Chondrocyte (in vitro differentiated cells): ENCODE measurements at places on chromosomes 11 and 22. TPM values are rescaled to one million over a fixed set of nuclear protein-coding genes. Genes with fewer than 3 reads are reported as not detected.

DNA sequence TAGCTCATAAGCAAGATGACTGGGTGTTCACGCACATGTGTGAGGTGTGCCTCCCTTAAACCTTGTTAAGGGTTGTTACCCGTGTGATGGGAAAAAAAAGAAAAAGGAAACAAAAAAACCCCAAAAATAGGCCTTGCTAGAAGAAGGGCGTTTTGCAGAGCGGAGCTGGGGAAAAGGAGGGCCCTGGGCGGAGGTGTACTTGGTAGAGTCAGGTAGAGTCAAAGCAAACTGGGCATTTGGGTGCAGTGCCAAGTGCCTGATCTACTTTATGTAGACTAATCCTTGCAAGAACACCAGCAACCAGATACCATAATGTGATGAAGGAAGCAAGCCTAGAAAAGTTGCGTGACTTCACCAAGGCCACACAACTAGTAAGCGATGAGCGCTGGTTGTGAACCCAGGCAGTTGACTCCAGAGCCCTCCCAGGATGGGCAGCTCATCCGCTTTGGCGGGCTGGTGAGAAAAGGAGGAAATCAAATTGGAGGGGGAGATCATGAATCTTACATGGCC, 1.2 kb upstream of the TIRAP start:
- no peak for DNase-seq

GRCh38 chr11:127445476-127445875, 444.9 kb upstream of the KIRREL3 start:
- no peak for DNase-seq

C22orf42 gene
- not detected in 3 replicates for total RNA-seq

ATP6V1E1 gene
- total RNA-seq, result 118 to 125 TPM (median 120 TPM) in 3 replicates

GRCh38 chr11:73359341-73359740, 16.9 kb upstream of the RELT start:
- DNase-seq, result no peak

DNA sequence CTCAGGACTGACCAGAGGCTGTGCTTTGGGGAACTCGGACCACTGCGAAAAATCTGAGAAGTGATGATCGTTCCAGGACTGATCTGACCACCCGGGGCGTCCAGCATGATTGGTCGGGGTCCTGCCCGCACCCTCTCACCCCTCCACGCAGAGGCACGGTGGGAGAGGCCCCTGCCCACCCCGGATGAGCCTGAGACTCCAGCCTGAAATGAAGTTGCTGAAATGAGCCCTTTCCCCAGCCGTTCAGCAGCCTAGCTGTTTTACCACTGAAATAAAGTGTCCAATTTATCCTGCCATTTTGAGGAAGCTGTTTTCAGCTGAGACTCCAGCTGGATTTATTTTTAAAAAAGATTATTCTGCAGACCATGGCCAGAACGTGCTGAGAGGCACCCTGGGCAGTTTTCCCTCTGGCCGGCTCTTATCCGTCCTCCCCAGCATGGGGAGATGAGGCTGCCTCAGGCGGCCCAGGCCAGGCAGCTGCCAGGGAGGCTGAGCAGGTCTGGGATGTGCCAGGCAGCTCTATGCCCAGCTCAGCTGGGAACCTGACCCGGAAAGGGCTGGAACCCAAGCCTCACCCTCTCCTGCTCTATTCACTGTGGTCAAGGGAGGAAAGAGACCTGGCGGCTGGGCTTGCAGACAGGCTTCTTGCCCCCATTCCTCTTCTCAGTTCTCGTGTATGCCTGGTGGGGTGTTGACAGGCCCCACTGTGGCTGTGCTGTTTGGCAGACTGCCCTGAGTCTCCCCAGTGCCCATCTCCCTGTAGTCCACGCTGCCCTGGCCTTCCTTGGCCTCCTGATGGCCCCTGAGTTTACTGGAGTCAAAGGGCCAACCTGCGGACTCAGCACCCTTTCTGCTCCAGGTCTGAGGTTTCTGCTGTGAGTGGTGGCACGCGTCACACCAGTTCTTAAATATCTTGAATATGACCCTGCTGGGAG, 161.0 kb upstream of the B3GAT1 start:
- DNase-seq, result no peak

- DNase-seq, result peak; percentile 88
Measured at GRCh38 chr11:77205467-77206263, 77.6 kb downstream of the MYO7A start.

DNA sequence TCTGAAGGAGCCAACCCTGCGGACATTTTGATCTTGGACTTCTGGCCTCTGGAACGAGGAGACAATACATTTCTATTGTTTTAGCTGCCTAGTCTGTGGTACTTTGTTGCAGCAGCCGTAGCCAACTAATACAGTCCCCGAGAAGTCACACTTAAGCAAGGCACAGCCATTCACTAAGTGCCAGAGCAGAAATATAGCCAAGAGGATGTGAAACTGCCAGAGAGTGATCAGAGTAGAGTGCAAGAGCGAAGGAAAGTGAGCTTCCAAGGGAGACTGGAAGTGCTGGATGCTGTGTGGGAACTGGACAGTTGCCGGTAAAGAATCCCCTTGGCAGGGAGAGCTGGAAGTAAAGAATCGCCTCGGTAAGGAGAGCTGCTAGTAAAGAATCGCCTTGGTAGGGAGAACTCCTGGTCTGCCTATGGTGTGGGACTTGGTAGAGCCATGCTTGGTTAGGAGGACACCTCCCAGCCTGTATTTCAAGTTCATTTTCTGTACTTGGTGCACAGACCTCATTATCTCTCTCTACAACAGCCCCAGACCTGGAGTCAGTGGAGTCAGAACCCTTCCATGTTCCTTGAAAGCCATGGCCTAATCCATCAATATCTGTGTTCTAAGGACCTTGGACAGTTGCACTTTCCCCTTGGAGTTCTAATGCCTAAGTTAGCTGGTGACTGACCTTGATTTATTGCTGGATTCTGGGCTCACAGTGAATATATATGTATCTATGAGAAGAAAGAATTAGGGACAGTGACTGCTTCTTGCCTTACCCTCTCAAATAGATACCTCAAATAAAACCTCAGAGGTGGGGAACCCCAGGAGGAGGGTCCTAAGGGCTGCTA, 162.1 kb downstream of the LDLRAD3 start:
- DNase-seq, result no peak

DNA sequence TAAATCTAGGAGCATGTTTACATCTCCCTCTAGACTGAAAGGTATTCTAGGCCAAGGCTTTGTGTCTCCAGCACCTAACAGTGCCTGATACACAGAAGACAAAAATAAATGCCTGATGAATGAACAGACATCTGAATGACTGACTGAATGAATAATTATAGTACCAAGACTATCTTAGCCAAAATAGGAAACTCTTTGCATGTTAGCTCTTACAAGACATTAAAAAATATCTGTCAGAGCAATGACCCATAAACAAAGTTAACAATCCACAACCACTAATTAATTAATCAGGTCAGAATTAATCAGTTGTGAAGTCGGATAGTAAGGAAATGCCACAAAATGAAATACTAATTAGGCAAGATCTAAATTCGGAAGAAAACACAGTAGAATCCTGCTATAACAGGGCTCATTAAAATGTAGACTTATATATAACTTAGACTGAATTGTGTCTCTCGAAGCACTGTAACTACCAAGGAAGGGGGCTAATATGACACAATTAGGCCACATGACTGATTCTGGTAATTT, 45.5 kb upstream of the POU2AF2 start:
- no peak for DNase-seq

- peak; percentile 86 for DNase-seq
Measured at GRCh38 chr22:19884954-19885751, 30.5 kb upstream of the GNB1L start.

IL18BP gene
- total RNA-seq, result 9.6 to 16.2 TPM (median 11.4 TPM) in 3 replicates

DNA sequence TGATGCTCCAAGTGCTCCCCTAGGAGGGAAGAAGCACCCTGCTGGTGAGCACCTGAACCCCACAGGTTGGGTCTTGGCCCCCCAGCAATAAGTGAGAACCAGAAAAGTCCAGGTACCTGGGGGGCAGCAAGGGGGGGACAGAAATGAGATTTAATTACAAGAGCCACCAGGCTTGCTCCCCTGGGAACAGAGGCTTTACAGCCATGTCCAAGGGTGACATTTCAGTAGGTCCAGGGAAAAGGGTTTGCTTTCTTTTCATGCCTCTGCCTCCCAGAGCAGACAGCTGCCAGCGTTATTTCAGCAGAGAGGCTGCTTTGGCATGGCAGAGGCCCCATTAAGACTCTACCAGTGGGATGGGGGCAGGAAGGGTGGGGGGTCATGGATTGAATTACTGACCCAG, 437.7 kb downstream of the BUD13 start:
- DNase-seq, result no peak

CRYBA4 gene
- total RNA-seq, result not detected in 3 replicates

DNA sequence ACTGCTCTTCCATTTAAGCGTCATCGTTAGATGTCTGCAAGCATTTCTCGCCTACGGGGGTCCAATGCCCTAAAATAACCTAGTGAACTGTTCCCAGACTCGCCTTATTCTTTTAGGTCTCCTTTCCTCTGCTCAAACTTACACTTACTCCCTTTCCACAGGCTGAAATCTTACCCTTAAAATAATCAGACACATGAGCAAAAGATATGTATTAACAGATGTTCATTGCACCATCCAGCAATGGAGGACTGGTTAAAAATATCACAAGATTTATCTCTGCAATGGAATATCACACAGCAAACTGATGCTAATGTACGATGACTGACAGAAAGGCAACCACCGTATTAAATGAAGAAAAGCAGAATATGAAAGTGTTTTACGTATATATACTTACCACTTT, 1.6 kb upstream of the CSTF3 start:
- no peak for DNase-seq

DNA sequence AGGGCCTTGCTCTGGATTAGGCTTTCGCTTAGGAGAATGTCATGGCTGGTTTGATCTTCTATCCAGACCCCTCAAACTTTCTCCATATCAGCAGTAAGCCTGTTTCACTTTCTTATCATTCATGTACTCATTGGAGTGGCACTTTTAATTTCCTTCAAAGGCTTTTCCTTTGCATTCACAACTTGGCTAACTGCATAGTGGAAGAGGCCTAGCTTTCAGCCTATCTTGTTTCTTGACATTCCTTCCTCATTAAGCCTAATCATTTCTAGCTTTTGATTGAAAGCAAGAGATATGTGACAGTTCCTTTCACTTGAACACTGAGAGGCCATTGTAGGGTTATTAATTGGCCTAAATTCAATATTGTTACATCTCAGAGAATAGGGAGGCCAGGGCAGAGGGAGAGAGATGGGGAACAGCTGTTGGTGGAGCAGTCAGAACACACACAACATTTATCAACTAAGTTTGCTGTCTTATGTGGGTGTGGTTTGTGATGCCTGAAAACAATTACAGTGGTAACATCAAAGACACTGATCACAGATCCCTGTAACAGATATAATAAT, 37.7 kb upstream of the APOBEC3A start:
- DNase-seq, result no peak

GRCh38 chr11:72859126-72859525, 44.9 kb downstream of the ATG16L2 start:
- DNase-seq, result no peak

GRCh38 chr11:93861808-93862207, 11.4 kb upstream of the VSTM5 start:
- DNase-seq, result no peak

DNA sequence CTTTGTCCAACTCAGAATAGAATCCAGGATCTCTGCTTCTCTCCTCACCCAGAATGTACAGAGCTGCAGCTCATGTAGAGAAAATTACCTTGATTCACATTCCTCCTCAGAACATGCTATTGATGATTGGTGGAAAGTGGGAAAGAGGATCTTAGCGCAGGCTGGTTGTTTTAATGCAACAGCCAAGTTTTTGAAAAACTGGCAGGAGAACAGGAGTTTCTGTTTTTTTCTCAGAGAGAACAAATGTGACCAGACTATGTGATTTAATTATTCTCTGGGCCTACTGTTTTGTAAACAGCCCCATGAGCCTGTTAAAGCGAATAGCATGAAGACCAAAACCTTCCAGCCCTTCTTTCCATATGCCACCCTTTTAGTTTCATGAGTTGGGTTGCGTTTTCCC, 19.1 kb upstream of the IL18BP start:
- DNase-seq, result no peak

SLC5A12 gene
- total RNA-seq, result 0.97 to 1.7 TPM (median 1.4 TPM) in 3 replicates

RTN4RL2 gene
- total RNA-seq, result 0.31 to 0.57 TPM in 2 of 3 replicates, not detected in the other

PRR33 gene
- not detected in 3 replicates for total RNA-seq

PIK3IP1 gene
- 5.0 to 6.8 TPM (median 5.6 TPM) in 3 replicates for total RNA-seq

DNA sequence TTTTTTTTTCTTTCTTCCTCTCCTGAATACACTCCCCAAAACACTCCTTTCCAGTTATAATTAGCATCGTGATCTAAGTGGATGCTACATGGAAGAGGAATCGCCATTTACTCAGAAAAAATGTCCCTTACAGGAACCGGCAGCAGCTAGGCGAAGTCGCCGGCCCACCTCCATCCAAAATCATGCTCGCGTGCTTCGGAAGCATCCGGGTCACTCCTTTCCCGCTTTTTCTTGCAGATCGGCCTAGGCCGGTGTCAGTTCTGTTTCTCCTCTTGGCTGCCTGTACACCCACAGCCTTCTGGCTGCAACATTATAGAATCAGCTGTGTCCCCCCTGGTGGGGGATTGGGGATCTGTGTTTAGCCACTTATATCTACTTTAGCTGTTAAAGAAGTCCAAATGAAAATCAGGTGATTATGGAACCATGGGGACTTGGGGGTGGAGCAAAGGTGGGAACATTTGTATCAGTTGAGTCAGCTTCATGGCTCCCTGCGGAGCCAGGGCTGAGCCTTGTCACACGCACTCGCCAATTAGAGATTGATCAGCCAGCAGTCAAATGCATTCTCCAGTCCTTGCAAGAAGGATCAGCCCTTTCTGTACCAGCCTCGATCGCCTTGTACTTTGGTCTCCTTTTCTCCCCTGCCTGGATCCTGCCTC, 36.3 kb downstream of the ASRGL1 start:
- no peak for DNase-seq

GRCh38 chr11:75188671-75189070, 37.8 kb downstream of the SLCO2B1 start:
- DNase-seq, result peak; percentile 10

ABCG4 gene
- 0.80 to 2.5 TPM (median 2.0 TPM) in 3 replicates for total RNA-seq
